ENCODE measurements at places on chromosomes 1 and 21. TPM values are rescaled to one million over a fixed set of nuclear protein-coding genes. Genes with fewer than 3 reads are reported as not detected.

The CCT8 gene
- 130 TPM for polyA plus RNA-seq

The VANGL2 gene
- polyA plus RNA-seq = 0.26 TPM

The IVL gene
- polyA plus RNA-seq = 0.13 TPM

The LCE1F gene
- not detected for polyA plus RNA-seq

The GBP2 gene
- 67.6 TPM for polyA plus RNA-seq

The SLC22A15 gene
- 4.4 TPM for polyA plus RNA-seq

The KLF17 gene
- polyA plus RNA-seq = 0.13 TPM

The KLHDC9 gene
- polyA plus RNA-seq = 14.8 TPM

The TMPRSS15 gene
- not detected for polyA plus RNA-seq

GRCh38 chr1:68065766-68066165 is 15.3 kb upstream of the DIRAS3 start:
- DNase-seq = no peak
- H3K27ac ChIP-seq = no peak overlapping the region
- H3K4me1 ChIP-seq = no peaks in the 10 kb centered on the region

- no peaks in the 10 kb centered on the region for H3K36me3 ChIP-seq
- no peaks in the 10 kb centered on the region for H3K4me1 ChIP-seq
- no peak overlapping the region for H3K27ac ChIP-seq
Observed at GRCh38 chr1:159187647-159188374, 16.4 kb downstream of the CADM3 start.

- no peak overlapping the region for H3K27ac ChIP-seq
- H3K4me3 ChIP-seq = peak overlapping the region; percentile 43
- no peak for DNase-seq
- H3K27me3 ChIP-seq = peaks cover 1% of the 10 kb centered on the region
- H3K36me3 ChIP-seq = no peaks in the 10 kb centered on the region
- H3K4me1 ChIP-seq = no peaks in the 10 kb centered on the region
Observed at GRCh38 chr1:218164111-218164929, 120.8 kb upstream of the RRP15 start.

DNA sequence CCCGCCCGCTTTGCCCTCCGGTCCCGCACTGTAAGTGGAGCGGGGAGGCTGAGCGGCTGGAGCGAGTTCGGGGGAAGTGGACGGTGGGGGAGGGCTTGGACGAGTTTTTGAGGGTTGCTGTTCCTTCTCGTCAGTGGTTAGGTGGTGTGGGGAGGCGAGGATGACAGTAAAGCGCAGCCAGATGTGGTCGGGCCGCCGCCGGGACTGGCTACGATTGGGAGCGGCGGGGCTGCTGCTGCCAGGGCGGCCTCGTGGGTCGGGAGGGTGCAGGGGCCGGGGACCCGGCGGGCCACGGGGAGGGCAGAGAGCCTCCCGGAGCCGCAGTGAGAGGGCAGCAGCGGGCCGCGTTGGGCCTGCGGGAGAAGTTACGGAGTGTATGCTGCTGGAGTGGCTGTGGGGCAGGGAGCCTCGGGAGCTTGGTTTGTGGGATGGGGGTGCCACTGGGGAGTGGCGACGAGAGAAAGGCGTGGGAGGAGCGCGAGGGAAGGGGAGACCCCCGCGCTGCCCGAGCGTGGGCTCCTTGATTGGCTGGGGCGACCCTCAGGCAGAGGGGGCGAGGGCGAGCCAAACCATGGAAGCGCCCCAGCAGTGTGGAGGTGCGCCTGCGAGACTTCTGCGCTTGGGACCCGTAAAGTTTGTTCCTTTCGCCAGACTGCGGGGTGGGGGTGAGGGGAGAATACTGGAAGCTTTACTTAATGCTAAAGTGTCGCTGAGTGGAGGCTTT is 2.1 kb downstream of the ADGRL2 start:
- H3K27ac ChIP-seq = peak overlapping the region; percentile 91
- H3K36me3 ChIP-seq = no peaks in the 10 kb centered on the region
- no peaks in the 10 kb centered on the region for H3K4me1 ChIP-seq

GRCh38 chr1:6328696-6329095 is 64.9 kb downstream of the ACOT7 start:
- H3K27me3 ChIP-seq = no peaks in the 10 kb centered on the region
- no peak overlapping the region for H3K4me3 ChIP-seq
- no peaks in the 10 kb centered on the region for H3K4me1 ChIP-seq
- no peaks in the 10 kb centered on the region for H3K36me3 ChIP-seq

DNA sequence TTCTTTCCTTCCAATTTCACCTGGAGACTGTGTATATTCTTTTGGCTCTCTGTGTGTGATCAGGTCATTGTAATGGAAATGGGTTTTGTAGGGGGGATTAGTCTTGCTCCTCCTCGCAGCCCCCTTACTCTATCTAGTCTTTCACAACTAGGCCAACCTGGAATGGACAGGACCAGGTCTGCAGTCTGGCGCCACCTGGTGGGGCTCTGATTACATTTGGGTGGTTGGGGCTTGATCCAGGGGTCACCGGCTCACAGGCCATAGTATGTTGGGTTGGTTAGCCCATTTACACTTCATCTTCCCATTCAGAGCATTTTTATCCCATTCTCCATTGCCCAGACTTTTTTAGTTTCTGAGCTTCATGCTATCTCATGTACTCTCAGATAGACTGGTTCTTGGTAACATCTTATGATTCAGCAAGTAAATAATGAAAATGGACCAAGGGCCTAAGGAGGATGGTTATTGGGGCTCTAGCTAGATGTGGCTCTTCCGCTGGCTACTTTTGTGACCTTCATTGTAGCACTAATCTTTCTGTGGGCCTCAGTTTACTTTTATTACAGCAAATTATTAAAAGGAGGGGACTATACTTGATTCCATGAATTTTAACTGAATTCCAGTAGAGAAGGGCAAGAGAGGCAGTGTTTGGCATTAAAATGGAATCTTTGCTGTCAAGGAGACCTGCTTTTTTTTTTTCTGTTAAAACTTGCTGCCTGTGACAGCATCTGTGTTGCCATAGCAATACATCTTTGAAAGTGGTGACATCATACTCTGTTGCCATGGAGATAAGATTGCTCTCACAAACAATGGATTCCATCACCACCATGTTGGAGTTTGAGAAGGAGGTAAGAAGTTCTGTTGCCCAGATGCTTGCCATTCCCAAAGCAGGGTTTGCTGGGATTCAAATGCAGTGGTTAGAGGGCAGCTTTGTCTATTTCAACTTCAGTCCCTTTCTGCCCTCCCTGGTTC is 150.1 kb downstream of the PLXNA2 start:
- H3K4me1 ChIP-seq = no peaks in the 10 kb centered on the region
- H3K4me3 ChIP-seq = no peak overlapping the region
- no peak overlapping the region for H3K27ac ChIP-seq
- no peaks in the 10 kb centered on the region for H3K27me3 ChIP-seq
- H3K36me3 ChIP-seq = peaks cover 4% of the 10 kb centered on the region

- no peak overlapping the region for H3K27ac ChIP-seq
- no peak overlapping the region for H3K4me3 ChIP-seq
- H3K27me3 ChIP-seq = no peaks in the 10 kb centered on the region
- DNase-seq = no peak
- H3K36me3 ChIP-seq = no peaks in the 10 kb centered on the region
Observed at GRCh38 chr1:60874718-60875117, 207.6 kb upstream of the NFIA start.

DNA sequence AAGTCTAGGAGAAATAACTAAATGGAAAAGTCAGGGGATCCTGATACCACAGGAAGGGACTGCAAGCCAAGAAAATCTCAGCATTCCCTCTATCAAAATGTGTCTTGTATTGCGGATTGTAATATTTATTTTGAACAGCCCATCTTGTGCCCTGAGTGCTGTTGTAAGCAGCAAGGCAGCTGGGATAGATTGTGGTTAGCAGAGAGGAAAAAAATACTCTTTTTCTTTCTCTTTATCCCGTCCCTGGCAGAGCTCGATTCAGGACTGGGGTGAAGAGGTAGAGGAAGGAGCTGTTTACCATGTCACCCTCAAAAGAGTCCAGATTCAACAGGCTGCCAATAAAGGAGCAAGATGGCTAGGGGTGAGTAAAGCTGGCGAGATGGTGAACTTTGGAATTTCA is 1.2 kb downstream of the RGL1 start:
- no peaks in the 10 kb centered on the region for H3K36me3 ChIP-seq
- no peak overlapping the region for H3K27ac ChIP-seq
- H3K27me3 ChIP-seq = no peaks in the 10 kb centered on the region
- no peaks in the 10 kb centered on the region for H3K4me1 ChIP-seq
- no peak for DNase-seq

- H3K36me3 ChIP-seq = no peaks in the 10 kb centered on the region
- DNase-seq = no peak
- no peaks in the 10 kb centered on the region for H3K27me3 ChIP-seq
- no peak overlapping the region for H3K27ac ChIP-seq
- no peaks in the 10 kb centered on the region for H3K4me1 ChIP-seq
Observed at GRCh38 chr1:235545292-235545930, 41.2 kb upstream of the B3GALNT2 start.

DNA sequence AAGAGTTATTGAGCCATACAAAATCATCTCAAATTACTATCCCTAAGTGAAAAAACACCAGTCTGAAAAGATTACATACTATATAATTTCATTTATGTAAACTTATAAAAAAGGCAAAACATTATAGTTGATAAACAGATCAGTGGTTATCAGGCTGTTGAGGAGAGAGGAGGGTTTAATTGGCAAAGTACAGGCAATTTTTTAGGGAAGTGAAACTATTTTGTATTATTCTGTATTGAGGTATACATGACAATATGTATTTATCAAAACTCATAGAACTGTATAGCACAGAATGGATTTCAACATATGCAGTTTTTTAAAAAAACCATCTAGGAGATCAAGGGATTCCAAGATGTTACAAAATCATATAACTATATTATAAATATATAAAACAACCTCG is 403.7 kb downstream of the LTN1 start:
- H3K36me3 ChIP-seq = no peaks in the 10 kb centered on the region
- no peaks in the 10 kb centered on the region for H3K27me3 ChIP-seq
- H3K4me3 ChIP-seq = no peak overlapping the region
- DNase-seq = no peak

DNA sequence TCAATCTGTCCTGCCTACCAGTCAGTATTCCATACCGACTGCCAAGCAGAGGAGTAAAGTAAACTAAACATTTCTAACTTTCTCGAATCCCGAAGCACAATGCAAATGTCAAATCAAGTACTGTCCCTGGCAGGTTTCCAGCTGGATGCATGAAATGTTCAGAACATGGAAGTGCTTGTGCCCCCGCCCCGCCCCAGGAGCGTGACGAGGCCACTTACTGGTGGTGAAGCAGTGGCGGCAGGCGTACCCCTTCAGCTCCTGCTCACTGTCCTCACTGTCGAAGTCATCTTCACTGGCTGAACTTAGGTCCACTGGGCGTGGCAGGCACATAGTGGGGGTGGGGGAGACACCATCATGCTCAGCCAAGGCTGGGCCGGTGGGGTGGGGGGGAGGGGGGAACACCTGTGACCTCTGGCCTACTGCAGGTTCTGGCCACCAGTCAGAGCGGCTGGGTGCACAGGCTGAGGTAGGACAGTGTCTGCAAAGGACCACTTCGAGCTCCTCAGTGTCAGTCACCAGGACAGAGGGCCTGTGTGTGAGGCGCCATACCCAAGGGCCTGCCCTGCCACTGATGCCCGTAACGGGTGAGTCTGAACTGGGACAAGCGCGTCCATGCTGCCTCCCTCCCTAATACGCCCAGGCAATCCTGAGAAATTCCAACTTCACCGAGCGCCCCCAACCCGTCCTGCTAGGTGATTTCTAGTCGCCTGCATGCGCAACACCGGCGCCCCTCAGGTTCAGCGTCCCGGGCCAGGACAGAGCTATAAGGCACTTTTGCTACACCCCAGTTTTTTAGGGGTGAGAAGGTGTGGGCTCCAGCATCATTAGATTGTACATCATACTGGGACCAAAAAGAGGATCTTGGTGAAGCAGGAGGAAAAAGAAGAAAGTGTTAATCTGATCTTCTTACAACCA is 46.9 kb downstream of the SLC45A1 start:
- H3K36me3 ChIP-seq = no peaks in the 10 kb centered on the region
- H3K27ac ChIP-seq = no peak overlapping the region
- no peaks in the 10 kb centered on the region for H3K4me1 ChIP-seq

DNA sequence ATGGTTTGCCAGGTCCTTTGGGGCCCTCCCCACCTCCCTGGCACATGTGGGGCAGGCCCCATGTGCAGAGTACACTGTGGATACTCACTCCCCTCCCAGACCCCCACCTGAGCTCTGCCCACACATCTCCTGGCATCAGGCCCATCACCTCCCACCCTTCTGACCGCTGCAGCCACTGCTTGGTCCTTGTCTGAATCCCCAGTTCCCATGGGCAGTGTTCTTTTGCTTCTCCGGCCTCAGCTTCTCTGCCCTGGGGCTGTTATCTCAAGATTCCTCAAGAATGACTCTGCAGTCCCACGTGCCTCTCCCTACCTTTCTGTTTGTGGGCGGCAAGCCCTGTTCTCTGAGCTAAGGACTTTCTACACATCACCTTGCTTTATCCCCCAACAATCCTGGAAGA is 187.7 kb upstream of the EDN2 start:
- no peak overlapping the region for H3K27ac ChIP-seq
- DNase-seq = no peak
- H3K4me3 ChIP-seq = no peak overlapping the region
- no peaks in the 10 kb centered on the region for H3K27me3 ChIP-seq

DNA sequence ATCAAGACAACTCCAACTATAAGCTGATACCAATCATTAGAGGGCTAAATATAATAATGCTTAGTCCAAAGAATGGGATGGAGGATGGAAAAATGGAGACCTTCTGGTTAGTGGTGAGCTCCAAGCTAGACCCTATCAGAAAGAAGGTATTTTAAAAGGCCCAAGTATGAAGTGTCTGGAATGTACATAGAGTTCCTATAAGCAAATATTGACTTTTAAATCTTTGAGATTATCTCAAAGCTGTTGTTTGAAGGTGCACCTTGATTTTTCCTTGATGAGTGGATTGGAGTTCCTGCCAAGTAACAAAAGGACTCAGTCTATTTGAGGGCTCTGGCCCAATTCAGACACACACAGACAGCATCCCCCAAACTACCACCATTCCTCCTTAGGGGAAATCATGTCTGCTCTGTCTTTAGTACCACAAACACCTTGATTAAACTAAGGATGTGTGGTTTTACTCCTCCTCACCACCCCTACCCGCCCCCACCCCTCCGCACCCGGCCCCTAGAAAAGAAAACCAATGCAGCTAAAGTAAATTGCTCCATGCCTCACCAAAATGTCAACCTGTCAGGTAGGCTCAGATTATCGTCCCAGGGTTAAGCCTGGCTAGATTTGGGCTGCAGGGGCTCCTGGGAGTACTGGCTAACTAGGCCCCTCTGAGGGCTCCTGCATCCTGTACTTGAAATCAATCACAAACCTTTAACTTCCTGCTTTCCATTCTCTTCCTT is 59.4 kb downstream of the CDC7 start:
- H3K36me3 ChIP-seq = no peaks in the 10 kb centered on the region
- DNase-seq = no peak
- no peaks in the 10 kb centered on the region for H3K4me1 ChIP-seq
- H3K4me3 ChIP-seq = no peak overlapping the region
- no peak overlapping the region for H3K27ac ChIP-seq

- no peak for DNase-seq
- no peak overlapping the region for H3K27ac ChIP-seq
- H3K27me3 ChIP-seq = no peaks in the 10 kb centered on the region
Observed at GRCh38 chr1:234768171-234768568, 158.2 kb upstream of the IRF2BP2 start.
